ENCODE measurements at places on chromosomes 12 and 14.

DNA sequence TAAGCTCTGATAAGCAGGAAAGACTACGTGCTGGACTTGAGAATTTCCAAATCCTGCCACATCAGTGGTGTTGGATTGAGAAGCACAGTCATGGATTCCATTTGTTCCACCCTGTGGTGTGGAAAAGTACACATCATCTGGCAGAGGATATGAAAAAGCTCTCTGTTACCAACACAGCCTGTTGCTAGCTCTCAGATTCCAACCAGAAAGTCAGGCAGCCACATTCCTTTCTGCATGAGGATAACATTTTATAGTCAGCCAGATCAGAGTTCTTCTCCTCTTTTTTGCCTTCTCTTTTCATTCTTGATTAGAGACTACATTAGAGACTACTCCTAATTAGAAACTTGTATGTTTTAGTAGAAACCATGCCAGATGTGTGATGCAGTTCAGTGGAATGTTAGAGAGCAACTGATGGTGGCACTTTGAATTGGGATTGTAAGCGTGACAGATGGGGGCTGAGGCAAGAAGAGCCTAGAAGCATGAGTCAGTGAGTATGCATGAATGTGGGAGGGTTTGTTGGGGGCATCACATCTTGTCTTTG, 61.2 kb upstream of the STXBP6 start:
- DNase-seq = no peak

DNA sequence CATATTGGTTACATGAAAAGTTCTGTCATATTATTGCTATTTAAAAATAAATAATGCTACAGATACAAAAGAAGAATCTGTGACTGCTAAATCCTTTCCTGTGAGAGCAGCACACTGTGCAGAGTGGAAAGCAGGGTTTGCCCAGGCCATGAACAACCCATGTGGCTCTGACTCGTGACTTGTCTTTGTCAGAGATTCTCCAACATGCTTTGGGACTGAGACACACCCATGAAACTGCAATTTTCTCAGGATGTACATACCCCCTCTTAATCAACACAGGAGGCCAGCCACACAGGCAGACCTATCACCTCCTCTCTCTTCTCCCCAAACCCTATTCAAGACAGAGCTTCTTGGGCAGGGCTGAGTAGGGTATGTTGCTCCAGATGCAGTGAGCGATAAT, 96.8 kb upstream of the NTF3 start:
- no peak for DNase-seq

- DNase-seq = no peak
Observed at GRCh38 chr12:6647083-6647604, at the start of gene ACRBP. Gene ACRBP, minus strand, starts transcription at chr12:6647432. Its CDS starts 66 bp downstream, at chr12:6647366.

DNA sequence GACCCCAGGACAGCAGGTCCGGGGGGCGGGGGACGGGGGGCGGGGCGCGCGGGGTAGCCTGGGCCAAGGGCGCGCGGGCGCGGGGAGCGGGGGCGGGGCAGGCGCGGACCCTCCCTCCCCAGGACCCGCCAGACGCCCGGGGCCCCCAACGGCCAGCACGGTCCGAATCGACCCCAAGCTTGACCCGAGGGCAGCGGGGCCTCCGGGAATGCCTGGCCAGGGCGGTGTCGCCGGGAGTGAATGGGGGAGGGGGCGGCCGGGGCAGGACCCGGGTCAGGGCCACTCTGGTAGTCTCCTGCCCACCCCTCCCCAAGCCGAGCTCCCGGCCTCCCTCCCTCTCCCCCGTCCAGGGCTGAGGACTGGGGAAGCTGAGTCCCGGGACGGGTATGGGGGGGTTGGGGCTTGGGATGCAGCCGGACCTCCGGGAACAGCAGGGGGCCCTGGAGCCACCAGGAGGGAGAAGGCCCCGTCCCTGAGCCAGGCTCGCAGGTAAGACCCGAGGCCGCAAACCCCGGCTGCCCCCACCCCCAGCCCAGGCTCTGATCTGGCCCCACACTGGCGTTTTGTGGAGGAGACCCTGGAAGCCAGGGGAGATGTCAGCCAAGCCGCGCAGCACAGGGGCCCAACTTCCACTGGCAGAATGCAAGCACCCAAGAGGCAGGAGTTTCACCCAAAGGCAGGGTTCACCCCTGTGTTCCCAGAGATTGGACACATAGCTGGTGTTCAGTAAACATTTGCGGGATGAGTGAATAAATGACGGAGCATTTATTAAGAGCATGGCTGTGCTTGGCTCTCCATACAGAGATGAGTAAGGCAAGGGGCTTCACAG, 545 bp upstream of the GALNT9 start:
- no peak for DNase-seq

- DNase-seq = no peak
Observed at GRCh38 chr12:64256166-64256800, 34.2 kb upstream of the KICS2 start.

- no peak for DNase-seq
Observed at GRCh38 chr12:109982210-109982609, 14.0 kb downstream of the GIT2 start.

- DNase-seq = no peak
Observed at GRCh38 chr12:96078231-96079135, 43.1 kb upstream of the LTA4H start.

DNA sequence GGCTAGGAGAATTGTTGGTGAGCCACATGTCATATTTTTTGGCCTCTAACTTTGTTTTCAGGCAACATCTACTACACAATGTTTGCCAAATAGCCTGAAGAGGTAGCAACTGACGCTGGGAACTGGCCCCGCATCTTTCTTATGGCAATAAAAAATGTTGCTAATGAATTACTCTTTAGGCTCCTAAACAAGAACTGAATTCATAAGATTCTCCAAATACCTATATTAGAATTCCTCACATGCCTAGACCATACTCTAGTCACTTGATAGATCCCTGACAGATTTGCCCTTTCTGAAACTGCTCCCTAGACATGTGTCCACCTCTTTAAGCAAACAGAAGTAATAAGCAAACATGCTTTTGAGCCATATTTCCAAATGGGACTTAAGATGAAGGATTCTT, 209.0 kb upstream of the ATXN7L3B start:
- no peak for DNase-seq

- DNase-seq = no peak
Observed at GRCh38 chr12:54160089-54160488, 28.7 kb downstream of the SMUG1 start.

DNA sequence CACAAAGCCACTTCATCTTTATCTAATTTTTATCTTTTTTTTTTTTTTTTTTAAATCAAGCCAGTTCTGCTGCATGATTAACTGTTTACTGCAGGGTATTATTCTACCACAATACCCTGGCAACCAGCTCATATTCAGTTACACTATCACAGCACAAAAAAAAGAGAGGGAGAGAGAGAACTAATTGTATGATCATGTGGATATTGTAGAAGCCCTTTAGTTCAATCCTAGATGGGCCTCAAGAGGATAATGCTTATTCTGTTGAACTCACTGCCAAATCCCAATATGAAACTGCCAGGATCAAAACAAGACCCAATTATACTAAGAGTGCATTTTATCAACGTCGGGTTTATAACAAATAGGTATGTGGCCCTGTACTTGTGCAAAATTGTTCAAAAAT, 51.5 kb downstream of the MED13L start:
- no peak for DNase-seq

GRCh38 chr14:56170028-56170427, 51.8 kb downstream of the PELI2 start:
- DNase-seq = no peak

GRCh38 chr12:105469211-105469610, 138.7 kb downstream of the C12orf75 start:
- no peak for DNase-seq

GRCh38 chr14:64844272-64844671, 35.4 kb downstream of the SPTB start:
- no peak for DNase-seq

GRCh38 chr12:122174155-122174845, at the start of gene IL31:
Gene IL31, minus strand, starts transcription at chr12:122174221. Its CDS starts 49 bp downstream, at chr12:122174172.
- DNase-seq = no peak

DNA sequence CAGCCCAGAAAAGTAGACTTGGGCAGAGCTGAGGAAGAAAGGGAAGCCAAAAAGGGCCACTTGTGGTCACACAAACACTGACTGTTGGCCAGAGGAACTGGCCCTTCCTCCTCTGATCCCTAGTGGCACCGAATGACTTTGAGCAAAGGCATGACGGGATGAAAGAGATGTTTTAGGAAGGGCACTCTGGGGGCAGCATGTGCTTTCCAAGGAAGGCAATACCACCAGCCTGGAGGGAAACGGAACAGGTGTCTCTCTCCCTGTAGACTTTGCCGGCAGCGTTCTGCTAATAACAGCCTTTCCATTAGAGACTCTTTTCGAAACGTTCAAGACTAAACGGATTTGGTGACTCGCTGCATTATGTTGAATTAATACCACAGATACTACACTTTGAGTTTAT, 12.3 kb upstream of the FBXO21 start:
- DNase-seq = no peak

DNA sequence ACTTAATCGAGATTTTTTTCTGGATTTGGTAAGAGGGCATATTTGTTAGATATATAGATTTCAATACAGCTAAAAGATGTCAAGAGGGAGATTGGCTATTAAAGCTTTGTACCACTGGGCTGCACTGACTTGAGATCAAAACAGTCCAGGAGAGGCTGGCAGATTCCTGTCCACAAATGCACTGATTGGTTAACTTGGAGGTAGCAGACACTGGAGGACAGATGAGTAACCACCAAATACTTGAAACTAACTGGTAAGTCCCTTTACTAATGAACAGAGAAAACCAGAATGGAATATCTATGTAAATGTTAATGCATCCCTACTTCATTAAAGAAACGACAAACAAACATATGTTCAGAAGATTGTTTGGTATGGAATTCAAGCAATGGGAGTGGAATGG, 416.6 kb downstream of the LRIG3 start:
- DNase-seq = no peak

DNA sequence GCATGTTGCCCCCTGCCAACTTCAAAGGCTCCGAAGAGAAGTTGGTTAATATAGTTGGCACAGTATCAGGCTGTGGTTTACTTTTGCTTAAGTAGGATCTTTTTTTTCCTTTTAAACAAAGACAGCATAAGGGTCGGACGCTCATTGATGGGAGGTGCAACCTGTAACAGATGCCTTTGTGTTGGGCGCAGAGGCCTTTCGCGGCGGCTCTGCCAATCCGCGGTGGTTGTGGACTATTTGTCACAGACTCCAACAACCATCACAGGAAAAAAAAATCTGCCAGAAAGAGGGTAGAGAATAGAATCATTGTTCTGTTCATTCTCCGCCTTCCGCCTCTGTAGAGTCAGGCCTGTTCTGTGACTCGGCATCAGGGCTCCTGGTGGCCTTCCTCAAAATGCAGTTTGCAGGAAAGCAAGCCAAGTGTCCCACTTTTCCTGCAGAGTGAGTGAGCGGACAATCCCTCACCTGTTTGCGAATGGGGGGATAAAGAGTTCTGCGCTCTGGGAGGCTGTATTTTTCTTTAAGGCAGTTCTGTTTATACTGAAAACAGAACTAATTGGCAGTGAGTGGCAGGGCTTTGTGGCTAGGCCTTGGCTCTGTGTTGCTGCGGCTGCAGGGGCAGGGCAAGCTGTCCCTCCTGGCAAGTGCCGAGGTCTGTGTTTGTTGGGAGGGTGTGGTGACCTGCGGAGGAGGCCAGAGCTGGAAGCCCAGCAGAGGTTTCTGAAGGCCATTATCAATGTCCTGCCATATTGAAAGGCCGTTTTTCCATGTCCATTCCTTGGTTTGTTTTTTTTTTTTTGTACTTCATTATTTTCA, 83.0 kb upstream of the PIWIL1 start:
- DNase-seq = no peak

GRCh38 chr12:9869307-9870161, at the start of gene CLEC2B:
Gene CLEC2B, minus strand, starts transcription at chr12:9869354.
- no peak for DNase-seq

GRCh38 chr12:131631230-131631629, 79.7 kb upstream of the SFSWAP start:
- DNase-seq = no peak

DNA sequence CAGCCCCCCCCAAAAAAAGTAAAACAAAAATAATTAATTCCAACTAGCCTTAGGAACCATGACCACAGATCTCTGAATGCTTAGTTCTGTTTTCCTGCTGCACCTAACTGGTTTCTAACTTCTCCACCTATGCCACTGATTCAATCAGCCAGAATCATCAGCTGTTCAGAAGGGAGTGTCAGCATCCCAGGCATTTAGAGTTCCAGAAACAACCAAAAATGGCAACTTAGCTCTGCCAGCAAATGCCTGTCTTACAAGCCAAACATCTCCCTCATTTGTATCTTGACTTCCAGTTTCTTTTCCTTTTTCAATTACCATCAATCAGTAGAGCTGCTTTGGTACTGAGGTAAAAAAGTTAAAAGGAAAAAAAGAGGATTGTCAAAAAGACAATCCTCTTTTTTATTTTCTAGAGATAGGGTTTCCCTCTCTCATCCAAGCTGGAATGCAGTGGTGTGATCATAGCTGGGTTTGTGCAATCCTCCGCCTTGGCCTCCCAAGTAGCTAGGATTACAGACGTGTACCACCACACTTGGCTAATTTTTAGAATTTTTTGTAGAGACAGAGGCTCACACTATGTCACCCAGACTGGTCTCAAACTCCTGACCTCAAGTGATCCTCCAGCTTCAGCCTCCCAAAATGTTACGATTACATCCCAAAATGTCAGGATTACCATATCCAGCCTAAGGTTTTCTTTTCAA, 45.2 kb upstream of the ISM2 start:
- DNase-seq = no peak

DNA sequence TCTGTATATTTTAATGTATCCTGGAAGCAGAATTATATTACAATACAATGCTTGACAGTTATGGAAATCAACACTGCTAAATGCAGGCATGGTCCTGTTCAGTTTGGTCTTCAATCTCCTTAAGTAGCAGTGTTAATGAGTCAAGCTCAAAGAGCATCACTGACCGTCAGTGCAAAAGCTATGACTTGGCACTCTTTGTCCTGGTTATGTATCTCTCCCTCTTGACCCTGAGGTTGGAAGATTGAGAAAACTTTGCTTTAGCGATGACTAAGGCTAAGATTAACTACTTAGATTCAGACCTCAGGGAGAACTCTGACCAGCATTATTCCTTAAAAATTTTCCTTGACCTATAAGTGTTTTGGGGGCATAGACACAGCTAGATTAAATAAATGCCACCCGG, 10.9 kb downstream of the CLEC7A start:
- no peak for DNase-seq

- DNase-seq = no peak
Observed at GRCh38 chr14:92315050-92315805, 7.7 kb upstream of the SLC24A4 start.

DNA sequence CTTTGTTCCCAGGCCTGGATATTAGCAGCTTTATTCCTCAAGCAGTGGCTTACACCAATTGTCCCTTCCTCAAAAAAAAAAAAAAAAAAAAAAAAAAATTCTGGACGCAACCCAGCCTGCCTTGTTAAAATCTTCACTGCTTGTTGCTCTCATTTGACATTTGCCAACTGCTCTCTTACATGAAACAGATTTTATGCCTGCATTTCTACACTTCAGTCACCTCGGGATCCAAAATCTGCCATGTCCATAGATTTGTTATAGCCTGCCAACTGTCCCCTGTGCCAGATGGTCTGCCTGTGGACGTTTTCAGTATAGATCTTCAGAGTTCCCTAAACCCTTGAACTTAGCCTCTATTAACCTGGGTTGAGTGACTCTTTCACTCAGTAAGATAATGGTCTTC, 651.5 kb downstream of the FSCB start:
- no peak for DNase-seq

GRCh38 chr12:126936181-126936851, 1330.7 kb upstream of the TMEM132C start:
- DNase-seq = no peak

GRCh38 chr12:132360906-132361777, 31.8 kb upstream of the GALNT9 start:
- DNase-seq = no peak
